NCI-H2029 (cell line): ENCODE measurements at places on chromosomes 16 and 17.

GRCh38 chr16:50651835-50652438, 29.2 kb downstream of the SNX20 start:
- no peak for DNase-seq

GRCh38 chr16:65323655-65324237, 201.9 kb upstream of the CDH11 start:
- DNase-seq, result no peak

GRCh38 chr16:24789881-24790280, 55.9 kb upstream of the SLC5A11 start:
- no peak for DNase-seq

DNA sequence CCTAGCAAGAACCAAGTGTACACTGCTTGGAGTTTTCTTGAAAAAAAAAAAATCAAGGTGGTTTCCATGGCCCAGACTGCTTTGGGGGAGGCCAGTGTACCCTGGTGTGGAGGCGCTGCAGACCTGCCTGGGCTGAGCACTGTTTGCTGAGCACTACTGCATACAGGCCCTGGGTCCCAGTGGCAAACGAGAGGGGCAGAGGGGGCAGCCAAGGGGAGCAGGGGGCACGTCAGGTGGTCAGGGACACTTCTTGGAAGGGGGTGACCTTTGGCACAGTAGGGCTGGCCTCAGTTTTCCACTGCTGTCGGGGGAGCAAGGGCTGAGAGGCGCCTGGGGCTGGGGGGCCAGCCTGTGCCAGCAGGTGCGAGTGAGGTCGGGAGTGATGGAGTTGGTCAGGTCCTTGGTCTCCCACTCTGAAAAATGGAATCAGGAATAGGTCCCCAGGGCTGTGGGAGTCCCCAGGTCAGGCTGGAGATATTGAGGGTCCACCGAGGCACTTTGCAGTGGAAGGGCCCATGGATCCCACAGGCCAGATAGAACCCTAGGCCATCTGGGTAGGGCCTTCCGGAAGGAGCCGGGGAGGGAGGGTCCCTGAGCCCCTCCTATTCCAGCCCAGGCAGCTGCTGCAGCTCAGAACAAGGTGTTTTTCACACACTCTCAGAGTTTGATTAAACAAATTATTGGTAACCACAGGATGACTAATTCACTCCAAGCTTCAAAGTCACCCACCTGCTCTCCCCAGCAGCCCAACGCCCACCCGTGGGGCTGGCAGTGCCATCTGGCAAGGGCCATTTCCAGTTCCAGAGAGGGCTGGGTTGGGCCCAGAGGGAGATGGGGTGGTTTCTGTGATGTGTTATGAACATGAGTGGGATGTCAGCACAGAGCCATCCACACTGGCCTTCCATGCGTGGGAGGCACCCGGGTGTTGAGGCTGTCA, 3.5 kb downstream of the ZFPM1 start:
- DNase-seq, result no peak

GRCh38 chr17:81440051-81440471, 44.8 kb downstream of the BAHCC1 start:
- no peak for DNase-seq

GRCh38 chr17:48477221-48477620, 47.2 kb upstream of the SKAP1 start:
- DNase-seq, result no peak

DNA sequence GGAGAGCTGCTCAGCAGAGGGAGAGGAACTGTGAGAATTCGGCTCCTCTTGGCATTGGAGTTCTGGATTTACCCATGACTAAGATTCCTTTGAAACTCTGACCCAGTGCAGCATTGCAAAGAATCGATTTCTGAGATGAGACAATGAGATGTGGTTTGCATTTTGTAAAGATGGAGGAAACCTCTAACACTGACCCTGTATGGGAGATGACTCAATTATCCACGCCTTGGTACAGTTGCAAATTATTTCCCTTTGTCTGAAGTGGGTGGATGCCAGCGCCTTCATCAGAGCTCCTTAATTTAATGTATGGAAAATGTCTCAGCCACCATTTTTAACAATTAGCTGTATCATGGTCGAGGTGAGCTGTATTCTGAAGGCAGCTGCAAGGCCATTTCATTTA, 53.4 kb downstream of the NUP93 start:
- no peak for DNase-seq

GRCh38 chr17:34598161-34598776, 18.9 kb downstream of the TMEM132E start:
- no peak for DNase-seq

GRCh38 chr17:43328650-43329049, 70.1 kb upstream of the ARL4D start:
- no peak for DNase-seq

DNA sequence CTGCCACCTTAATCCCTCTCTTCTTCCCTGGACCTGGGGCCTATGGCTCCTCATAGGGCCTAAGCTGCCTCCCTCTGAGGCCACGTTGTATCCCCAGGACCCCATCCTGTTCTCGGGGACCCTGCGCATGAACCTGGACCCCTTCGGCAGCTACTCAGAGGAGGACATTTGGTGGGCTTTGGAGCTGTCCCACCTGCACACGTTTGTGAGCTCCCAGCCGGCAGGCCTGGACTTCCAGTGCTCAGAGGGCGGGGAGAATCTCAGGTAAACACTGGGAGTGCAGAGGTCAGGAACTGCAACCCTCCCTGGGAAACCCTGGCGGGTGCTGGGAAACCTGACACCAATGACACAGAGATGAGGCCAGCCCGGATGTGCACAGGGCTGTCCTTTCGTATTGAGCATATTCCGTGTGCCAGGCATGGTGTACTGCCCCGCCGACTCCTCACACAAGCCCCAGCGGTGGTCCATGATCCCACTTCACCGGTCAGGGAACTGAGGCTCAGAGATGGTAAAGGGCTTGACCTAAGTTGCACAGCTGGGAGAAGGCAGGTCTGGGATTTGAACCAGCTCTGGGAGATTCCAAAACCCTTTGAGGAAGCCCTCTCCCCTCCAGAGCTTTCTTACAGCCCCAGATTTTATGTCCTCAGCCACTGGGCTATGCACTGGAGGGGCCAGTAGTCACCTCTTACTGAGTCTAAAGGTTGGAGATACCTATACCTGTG, 22.9 kb downstream of the ANKRD40 start:
- peak; percentile 43 for DNase-seq

DNA sequence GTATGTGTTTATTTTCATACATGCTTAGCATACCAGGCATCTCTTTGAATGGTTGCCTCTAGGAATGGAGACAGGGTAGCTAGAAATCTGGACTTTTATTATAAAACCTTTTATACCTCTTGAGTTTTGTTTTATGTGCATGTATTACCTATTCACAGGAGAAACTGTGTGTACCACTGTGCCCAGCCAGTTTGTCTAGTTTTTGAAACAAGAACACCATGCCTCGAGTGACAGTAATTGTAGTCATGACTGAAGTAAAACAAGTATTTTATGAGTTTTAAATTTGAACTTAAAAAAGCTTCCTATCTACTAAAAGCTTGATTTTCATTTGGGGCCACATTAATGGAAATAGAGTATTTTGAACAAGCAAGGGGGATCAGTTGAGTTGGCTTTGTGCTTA, 57.4 kb downstream of the SNTB2 start:
- no peak for DNase-seq

DNA sequence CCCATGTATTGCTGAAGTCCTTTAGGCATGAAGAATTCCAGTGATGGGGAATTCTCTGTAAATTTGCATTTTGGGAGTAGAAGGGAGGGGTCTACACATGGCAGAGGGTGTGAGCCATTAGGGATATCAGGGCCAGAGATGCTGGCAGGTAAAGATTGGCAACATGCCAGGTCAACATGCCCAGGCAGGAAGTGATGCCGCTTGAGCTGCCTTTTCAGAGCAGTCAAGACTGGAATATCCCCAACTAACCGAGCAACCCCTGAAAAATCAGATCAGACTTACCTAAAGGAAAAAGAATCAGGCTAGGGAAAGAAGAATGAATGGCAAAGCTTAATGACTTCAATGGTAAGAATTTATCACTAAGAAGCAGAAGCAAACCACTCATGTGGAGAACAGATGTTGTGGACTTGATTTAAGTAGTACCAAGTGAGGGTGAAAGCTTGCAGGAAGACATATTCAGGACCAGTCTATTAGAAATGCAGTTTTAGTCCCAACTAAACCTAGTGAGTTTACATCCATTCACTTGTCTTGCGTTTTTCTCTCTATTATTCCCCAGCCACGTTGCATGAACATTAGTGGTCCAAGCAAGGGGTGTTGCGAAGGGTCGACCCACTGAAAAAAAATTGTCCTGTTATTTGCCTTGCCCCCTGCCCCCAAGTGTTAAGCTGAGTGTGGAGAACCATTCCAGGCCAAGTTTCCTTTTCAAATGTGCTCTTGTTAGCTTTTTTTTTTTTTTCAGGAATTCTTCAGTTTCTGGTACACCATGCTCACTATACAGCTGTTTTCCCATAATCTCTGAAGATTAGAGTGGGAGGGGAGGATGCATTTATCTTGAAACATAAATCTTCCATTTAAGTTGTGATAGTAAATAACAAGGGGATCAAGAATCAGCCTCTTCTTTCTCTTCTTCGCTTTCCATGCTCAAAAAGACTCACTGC, 105.2 kb downstream of the ABCA8 start:
- peak; percentile 15 for DNase-seq

DNA sequence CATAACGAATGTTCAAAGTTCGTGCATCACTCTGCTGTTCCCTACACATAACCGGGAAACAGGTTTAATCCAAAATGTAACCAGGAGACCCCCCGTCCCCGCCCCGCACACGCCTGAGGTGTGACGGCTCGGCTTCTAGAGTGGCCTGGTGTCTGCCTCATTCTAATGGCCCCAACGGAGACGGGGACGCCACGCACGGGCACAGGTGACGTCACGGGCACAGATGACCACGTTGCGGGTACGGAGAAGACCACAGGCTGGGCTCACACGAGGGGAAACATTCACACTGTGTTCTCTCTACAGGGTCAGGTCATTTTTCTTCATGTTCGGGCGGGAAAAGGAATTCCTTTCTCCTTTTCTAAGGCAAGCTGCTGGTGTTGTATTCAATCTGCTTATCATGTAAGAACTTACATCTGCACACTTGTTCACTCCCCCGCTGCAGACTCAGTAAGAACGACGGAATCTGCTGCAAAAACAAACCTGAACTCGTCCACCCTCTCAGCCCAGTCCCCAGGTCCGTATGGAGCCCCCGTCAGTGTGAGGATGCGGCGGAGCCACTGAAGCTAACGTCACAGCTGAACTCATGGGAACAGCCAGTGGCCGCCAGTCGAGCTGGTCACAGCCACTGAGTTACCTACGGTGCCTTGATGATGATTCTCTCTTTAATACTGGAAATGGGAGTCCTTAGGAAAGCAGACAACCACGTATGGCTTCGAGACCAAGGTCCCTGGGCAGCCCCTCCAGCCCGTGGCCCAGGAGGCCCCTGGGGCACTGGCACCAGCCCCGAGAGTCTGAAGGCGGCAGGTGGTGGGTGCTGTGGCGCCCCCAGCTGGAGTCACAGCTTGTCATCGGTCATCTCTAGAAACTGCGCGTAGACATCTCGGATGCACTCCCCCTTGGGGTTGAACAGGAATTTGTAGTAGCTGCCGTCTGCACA, 32.9 kb downstream of the WDR45B start:
- no peak for DNase-seq

GRCh38 chr17:68646626-68647526, 45.7 kb upstream of the FAM20A start:
- DNase-seq, result no peak

DNA sequence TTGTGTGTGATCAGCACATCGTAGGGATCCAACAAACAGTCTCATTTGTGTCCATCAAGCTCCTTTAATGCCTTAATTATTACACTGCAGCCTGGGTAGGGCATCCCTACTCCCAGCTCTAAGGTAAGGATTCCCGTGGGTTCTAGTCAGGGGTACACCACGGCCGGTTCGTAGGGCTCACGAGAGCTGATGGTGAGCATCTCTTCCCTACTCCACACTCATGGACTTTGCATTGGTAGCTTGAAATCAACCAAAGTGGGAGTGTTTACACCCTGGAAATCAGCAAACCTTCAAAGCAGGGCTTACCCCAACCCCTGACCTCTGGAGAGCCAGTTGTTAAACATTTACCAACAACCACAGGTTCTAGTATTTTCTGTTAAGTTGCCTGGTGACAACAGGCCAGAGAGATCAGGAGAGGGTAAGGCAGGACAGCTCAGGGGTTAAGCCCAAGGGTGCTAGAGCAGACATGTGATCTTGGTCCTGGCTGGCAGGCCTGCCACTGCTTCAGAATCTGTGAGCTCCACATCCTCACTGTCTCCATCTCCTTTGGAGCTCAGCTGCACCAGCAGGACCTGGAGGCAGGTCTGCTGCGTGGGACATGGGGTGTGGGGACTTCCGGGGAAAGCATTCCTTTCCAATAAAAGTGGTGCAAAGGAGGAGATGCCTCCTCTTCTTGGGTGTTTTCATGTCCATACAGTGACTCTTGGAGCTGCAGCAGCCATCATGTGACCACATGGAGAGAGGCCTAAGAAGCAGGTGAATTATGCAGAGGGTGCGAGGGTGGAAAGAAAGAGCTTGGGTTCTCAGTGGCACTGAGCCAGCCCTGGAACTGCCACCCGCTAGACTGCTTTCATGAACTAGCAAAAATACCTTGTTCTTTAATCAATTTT, 36.1 kb upstream of the ZCCHC14 start:
- no peak for DNase-seq

- no peak for DNase-seq
These were observed 168.5 kb downstream of the UTP18 start for GRCh38 chr17:51428668-51429495.

DNA sequence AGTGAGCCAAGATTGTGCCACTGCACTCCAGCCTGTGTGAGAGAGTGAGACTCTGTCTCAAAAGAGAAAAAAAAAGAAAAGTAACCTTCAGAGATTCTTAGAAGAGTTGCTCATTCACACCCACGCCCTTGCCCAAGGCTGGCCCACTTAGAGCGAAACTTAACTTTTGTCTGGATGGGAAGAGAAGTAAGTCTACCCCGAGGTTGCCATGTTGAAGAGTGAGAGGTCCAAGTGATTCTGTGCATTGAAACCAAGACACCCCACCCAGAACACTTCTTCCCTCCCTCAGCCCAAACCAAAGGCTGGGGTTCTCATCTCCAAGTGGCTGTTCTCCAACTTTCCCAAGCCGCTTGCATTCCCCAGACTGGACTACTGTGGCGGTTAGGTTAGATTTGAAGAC, 2.4 kb upstream of the CISD3 start:
- no peak for DNase-seq

GRCh38 chr16:67177743-67178699, 5.7 kb downstream of the MATCAP1 start:
- peak; percentile 81 for DNase-seq

GRCh38 chr17:70310221-70310672, 140.9 kb downstream of the KCNJ2 start:
- no peak for DNase-seq
